Sciatic nerve (tissue), 2 donors: ENCODE measurements at places on chromosomes 1 and 21. TPM values are rescaled to one million over a fixed set of nuclear protein-coding genes. Genes with fewer than 3 reads are reported as not detected.
A peak's percentile ranks its signal among the peaks of the same experiment; 100 is the strongest.

- DNase-seq: no peak
Measured at GRCh38 chr1:200602632-200603031, 17.9 kb downstream of the KIF14 start.

DNA sequence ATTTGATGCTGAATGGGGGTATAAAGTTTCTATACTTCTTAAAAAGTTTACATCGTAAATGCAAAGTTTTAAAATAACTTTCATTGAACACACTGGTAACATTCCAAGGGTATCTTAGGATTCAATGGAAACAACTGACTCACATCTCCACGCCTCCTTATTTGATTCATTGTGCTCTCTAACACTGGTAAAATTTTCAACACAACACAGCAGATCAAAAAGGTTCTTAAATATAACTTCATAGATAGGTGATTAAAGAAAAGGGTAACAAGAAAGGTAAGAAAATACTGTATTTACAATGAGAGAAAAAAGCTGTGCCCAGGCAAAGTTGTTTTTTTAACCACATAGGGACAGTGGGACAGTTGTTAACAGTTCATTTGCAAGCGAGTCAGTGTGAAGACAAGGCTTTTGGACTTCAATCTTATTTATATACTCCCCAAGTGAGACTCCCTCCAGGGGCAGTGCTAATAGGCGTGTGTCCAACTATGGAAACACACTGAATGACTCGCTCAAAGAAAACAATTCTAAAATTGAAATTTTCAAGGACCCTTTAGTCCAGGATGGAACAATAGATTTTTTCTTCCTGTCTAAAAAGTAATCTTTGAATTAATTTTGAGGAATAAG is 140.5 kb downstream of the TIAM1 start:
- no peak for DNase-seq

The TSPAN2 gene
- 2.9 TPM for total RNA-seq

GRCh38 chr1:205375835-205376545 is 19.3 kb upstream of the KLHDC8A start:
- no peak for DNase-seq

DNA sequence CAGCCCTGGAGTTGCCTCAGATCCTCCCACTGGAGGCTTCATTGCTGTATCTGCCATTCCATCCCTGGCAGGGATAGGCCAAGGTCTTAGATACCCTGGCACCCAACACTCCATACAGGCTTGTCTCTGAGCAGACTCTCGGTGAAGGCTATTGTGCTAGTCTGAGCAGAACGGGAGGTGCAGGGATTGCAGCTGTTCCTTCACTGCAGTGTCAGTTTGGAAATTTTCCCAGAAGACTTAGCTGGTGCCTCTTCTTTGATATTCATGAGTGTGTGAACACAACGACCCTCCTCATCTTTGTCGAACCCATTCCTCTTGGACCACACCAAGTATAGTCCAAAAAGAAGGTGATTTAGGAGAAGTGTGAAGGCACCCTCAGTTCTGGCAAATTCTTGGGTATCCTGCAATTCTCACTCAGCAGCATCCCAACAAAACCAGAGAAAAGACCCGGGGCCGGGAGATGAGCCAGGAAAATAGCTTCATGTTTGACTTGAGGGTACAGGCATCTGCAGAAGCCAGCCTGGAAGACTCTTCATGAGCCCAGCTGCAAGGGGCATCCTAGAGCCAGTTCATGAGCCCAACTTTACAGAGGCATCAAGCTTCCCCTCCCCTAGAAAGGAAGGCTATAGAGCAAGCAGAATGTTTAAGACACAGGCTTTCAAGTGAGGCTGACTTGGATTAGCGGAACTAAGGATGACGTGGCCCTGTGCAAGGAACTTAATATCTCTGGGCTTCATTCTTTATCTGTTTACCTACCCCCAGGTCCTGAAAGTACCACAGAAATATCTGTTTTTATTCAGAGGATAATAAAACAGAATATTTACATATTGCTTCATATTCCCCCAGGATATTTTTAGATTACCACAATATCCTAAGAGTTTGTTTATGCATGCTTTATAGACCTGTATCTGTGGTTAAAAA is 38.8 kb upstream of the HAO2 start:
- no peak for DNase-seq

The GJA8 gene
- not detected for total RNA-seq

DNA sequence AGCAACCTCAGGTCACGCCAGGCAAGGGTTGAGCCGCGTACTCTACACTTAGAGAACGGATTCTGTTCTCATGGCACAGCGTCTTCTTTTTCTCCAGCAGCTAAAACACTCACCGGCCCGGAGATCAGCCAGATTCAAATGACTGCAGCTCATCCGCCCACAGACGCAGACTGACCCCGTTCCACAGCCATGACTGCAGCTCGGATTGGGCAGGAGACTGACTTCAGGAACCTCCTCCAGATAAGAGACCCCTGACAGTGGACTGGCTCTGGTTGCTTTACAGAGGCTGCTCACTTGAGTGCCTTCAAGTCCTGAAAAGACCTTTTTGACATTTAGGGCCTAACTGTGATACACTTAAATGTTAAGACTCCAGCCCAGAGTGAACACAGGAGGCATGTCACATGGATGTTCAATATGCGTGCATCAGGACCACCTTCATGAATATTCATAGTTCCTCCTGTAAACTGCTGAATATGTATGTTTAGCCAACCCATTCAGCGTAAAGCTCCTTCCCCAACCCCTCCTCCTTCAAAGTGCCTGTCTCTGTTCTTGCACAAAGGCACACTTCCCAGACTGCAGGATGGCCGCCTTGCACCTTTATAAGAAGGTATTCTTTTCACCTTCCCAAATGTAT is 42.6 kb downstream of the BACE2 start:
- peak; percentile 53 for DNase-seq

The L1TD1 gene
- 7.2 TPM for total RNA-seq
